ENCODE measurements at places on chromosomes 3 and 15. TPM values are rescaled to one million over a fixed set of nuclear protein-coding genes. Genes with fewer than 3 reads are reported as not detected.

GRCh38 chr3:119042162-119042561 lies 7.5 kb upstream of the IGSF11 start:
- H3K4me3 ChIP-seq, result no peak overlapping the region
- H3K36me3 ChIP-seq, result no peaks in the 10 kb centered on the region
- no peak overlapping the region for H3K27ac ChIP-seq
- H3K4me1 ChIP-seq, result no peaks in the 10 kb centered on the region
- peaks cover 27% of the 10 kb centered on the region for H3K27me3 ChIP-seq

Gene TMEM108
- total RNA-seq, result 3.7 TPM

- no peaks in the 10 kb centered on the region for H3K36me3 ChIP-seq
- H3K4me3 ChIP-seq, result no peak overlapping the region
- H3K4me1 ChIP-seq, result peaks cover 13% of the 10 kb centered on the region
- H3K27me3 ChIP-seq, result peaks cover 2% of the 10 kb centered on the region
Measured at GRCh38 chr3:112375117-112375516, 42.2 kb downstream of the CD200 start.

DNA sequence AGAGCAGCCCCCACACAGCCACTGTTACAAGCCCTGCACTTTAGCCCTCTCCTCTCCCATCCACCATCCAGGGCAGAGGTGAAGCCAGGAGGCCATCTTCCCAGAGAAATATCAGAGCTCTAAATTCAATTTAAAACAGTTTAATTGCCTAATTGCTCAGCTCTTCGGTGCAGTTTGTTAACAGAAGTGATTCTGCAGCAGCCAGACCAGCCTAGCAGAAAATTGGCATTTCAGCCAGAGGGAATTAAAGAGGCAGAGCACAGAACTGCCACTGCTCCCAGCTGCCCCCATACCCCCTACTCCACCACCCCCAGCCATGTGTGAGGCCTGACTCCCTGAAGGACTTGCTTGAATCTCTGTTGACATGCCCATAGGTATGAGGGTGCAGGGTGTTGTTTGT lies 38.5 kb downstream of the TPRA1 start:
- H3K27ac ChIP-seq, result no peak overlapping the region
- peaks cover 14% of the 10 kb centered on the region for H3K4me1 ChIP-seq
- no peaks in the 10 kb centered on the region for H3K36me3 ChIP-seq
- H3K27me3 ChIP-seq, result peaks cover 14% of the 10 kb centered on the region

DNA sequence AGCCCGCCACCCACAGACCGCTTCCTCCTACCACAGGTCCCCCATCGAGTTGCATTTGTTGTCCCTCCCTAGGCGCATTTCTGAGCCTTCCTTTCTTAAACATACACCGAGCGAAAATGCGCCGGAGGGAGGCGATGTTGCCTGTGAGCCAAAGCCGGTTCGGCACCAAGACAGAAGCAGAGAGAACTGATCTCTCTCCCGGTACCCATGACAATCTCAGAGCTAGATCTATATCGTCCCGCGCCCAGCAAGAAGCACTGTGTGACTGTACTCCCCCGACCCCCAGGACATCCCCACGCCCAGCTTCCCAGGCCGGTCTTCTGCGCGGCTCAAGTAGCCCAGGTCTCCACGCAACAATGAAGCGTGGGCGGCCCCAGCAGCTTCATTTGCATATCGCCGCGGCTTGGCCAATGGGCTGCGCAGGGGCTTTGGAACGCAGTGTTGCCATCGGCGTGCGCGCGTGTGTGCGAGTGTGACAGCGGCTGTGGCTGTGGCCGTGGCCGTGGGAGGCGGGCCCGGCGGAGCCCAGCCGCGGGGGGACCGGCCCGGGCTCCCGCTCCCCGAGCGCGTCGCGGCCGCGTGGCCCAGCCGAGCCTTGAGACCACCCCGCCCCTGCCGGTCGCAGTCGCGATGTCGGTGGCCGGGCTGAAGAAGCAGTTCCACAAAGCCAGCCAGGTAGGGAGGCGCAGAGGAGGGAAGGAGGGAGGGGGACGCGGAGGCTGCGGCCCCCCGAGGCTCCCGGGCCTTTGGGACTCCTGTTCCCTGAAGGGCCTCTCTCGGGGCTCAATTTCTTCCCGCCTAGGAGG lies at the start of gene SH3GL3:
Gene SH3GL3 (plus strand): TSS at position 438 of the 806 bp plus-strand sequence. CDS start 193 bp downstream, at position 631.
- H3K27ac ChIP-seq, result no peak within 1 kb of the TSS
- DNase-seq, result peak; percentile 86
- no peaks in the 10 kb centered on the region for H3K36me3 ChIP-seq
- peaks cover 36% of the 10 kb centered on the region for H3K27me3 ChIP-seq
- peaks cover 9% of the 10 kb centered on the region for H3K4me1 ChIP-seq
- H3K4me3 ChIP-seq, result peak within 1 kb of the TSS; percentile 84

Gene TMEM42
- total RNA-seq, result 18.9 TPM

GRCh38 chr15:80179025-80179759 lies 26.4 kb downstream of the FAH start:
- H3K4me3 ChIP-seq, result no peak overlapping the region
- DNase-seq, result no peak
- H3K27ac ChIP-seq, result no peak overlapping the region
- peaks cover 11% of the 10 kb centered on the region for H3K4me1 ChIP-seq
- no peaks in the 10 kb centered on the region for H3K27me3 ChIP-seq

GRCh38 chr3:196016485-196016884 lies 65.4 kb downstream of the TFRC start:
- peaks cover 4% of the 10 kb centered on the region for H3K4me1 ChIP-seq
- no peak for DNase-seq
- no peaks in the 10 kb centered on the region for H3K36me3 ChIP-seq
- H3K27ac ChIP-seq, result no peak overlapping the region
- H3K27me3 ChIP-seq, result peaks cover 43% of the 10 kb centered on the region
- H3K4me3 ChIP-seq, result no peak overlapping the region

- no peak for DNase-seq
- H3K27ac ChIP-seq, result no peak overlapping the region
- no peaks in the 10 kb centered on the region for H3K36me3 ChIP-seq
- no peaks in the 10 kb centered on the region for H3K27me3 ChIP-seq
- no peak overlapping the region for H3K4me3 ChIP-seq
- peaks cover 6% of the 10 kb centered on the region for H3K4me1 ChIP-seq
Measured at GRCh38 chr3:175392653-175393052, 533.5 kb downstream of the NAALADL2 start.

GRCh38 chr3:42875325-42876151 lies at the start of gene CYP8B1:
Gene CYP8B1, minus strand, starts transcription at chr3:42875879. Its CDS starts 63 bp downstream, at chr3:42875816.
- no peak for DNase-seq
- peaks cover 41% of the 10 kb centered on the region for H3K27me3 ChIP-seq
- no peaks in the 10 kb centered on the region for H3K36me3 ChIP-seq
- H3K27ac ChIP-seq, result no peak within 1 kb of the TSS
- H3K4me3 ChIP-seq, result no peak within 1 kb of the TSS
